ENCODE measurements at places on chromosomes 16 and 17. TPM values are rescaled to one million over a fixed set of nuclear protein-coding genes. Genes with fewer than 3 reads are reported as not detected.

ZNF423 gene
- total RNA-seq, result not detected

ADGRG3 gene
- not detected for total RNA-seq

- H3K36me3 ChIP-seq, result no peaks in the 10 kb centered on the region
- no peak overlapping the region for H3K4me3 ChIP-seq
- no peak overlapping the region for H3K27ac ChIP-seq
These were observed 15.5 kb upstream of the CRISPLD2 start for GRCh38 chr16:84804326-84804725.

DNA sequence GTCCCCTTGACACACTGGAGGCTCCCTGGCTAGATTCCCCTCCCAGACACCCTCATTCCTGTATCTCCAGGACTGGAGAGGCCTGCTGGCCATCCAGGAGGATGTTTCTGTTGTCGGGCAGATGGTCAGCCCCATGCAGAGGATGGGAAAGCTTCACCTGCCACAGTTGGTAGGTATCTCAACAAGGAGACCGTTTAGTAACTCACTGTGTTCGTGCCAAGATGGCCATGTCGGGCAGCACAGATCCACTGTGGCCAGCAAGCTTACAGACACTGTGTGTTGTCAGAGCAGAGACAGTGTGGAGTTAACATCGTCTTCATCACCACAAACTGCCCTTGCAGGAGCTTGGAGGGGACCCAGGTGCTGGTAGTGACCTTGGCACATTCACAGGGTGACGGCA lies 390.9 kb downstream of the SEC14L1 start:
- peaks cover 28% of the 10 kb centered on the region for H3K27me3 ChIP-seq
- H3K4me3 ChIP-seq, result no peak overlapping the region
- H3K4me1 ChIP-seq, result peaks cover 3% of the 10 kb centered on the region
- no peak overlapping the region for H3K27ac ChIP-seq
- H3K36me3 ChIP-seq, result no peaks in the 10 kb centered on the region
- no peak for DNase-seq

DNA sequence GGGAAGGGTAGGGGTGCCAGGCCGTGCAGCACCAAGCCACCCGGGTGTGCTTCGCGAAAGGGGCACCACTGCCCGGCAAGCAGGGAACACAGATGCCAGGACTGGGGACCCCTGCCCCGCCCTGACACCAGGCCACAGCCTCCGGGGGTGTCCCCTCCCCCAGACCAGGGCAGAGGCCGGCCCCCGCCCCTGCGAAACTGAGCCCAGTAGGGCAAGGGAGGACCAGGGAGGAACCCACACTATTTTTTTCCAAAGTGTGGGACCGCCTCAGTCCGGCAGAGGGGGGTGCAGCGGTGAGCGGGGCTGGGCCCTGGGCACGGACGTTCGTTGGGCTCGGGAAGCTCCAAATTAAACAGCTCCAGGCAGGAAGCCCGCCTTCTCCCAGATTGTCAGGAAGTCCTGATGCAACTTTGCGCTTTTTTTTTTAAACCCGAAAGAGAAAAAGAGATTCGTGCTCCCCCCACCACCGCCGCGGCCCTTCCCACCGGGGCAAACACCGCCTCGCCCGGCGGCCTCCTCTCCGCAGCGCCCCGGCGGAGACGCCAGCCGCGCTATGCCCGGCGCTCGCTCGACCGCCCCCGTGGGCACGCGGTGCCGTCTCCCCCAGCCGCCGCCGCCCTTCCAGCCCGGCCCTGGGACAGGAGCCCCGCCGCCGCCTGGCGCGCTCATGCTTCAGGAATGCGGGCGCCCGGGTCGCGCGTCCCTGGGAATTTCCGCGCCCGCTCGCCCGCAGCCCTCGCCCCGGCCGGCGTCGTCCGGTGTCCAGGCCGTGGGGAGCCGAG lies 755 bp downstream of the PIEZO1 start:
- H3K27ac ChIP-seq, result peak overlapping the region; percentile 76
- peaks cover 47% of the 10 kb centered on the region for H3K4me1 ChIP-seq
- peak overlapping the region; percentile 85 for H3K4me3 ChIP-seq
- peak; percentile 57 for DNase-seq
- H3K27me3 ChIP-seq, result no peaks in the 10 kb centered on the region

DNA sequence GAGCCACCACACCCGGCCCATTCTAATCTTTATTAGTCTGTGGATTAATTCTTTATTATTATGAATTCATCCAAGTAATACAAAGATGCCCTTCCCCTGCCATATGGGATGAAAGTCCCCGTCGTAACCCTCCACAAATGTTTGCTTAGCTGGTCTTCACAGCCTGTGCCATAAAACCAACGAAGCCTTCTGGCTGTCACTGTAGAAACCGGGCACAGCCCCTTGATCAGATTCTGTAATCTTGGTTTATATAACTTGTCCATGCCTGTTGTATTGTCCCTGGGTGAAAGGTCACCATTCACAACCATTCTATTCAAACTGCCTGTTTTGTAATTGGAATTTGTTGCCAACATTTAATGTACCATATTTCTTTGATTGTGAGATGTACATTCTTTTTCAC lies 66.5 kb downstream of the ATP2C2 start:
- H3K4me1 ChIP-seq, result no peaks in the 10 kb centered on the region
- H3K4me3 ChIP-seq, result no peak overlapping the region
- H3K27ac ChIP-seq, result no peak overlapping the region

DNA sequence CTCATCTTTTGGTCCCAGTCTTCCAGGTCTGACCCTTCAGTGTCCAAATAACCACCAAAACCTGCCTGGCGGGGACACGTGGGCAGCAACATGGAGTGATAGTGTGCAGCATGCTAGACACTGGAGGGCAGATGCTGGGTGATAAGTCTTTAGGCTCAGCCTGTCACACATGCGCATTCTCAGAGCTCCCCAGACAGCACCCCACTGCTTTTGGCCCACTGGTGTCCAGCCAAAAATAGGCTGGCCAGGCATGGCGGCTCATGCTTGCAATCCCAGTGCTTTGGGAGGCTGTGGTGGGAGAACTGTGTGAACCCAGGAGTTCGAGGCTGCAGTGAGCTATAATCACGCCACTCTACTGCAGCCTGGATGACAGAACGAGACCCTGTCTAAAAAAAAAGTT lies 12.3 kb downstream of the GINS2 start:
- no peaks in the 10 kb centered on the region for H3K27me3 ChIP-seq
- DNase-seq, result no peak
- peaks cover 14% of the 10 kb centered on the region for H3K4me1 ChIP-seq
